Hippocampal formation (tissue), 2 donors: ENCODE measurements at places on chromosomes 16 and 17.

- no peak for DNase-seq
These were observed 29.1 kb upstream of the HAPSTR1 start for GRCh38 chr16:9062301-9062700.

DNA sequence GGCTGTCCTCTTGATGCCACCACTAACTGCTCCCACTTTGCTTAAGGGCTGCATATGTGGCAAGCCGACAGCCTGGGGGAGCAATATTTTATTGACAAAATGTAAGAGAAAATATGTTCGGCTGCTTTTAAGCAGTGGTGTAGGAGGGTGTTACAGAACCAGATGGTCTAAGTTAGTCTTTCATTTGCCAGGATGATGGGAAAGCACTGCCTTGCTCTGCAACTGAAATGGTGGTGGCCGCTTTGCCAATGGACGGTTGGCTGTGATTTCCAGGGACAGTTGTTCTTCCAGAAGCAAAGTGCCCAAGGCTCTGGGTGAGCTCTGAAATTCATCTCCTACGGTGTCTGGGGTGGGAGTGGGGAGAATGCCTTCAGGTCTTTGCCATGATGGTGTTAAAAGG, 469.3 kb downstream of the TOX3 start:
- DNase-seq: no peak

DNA sequence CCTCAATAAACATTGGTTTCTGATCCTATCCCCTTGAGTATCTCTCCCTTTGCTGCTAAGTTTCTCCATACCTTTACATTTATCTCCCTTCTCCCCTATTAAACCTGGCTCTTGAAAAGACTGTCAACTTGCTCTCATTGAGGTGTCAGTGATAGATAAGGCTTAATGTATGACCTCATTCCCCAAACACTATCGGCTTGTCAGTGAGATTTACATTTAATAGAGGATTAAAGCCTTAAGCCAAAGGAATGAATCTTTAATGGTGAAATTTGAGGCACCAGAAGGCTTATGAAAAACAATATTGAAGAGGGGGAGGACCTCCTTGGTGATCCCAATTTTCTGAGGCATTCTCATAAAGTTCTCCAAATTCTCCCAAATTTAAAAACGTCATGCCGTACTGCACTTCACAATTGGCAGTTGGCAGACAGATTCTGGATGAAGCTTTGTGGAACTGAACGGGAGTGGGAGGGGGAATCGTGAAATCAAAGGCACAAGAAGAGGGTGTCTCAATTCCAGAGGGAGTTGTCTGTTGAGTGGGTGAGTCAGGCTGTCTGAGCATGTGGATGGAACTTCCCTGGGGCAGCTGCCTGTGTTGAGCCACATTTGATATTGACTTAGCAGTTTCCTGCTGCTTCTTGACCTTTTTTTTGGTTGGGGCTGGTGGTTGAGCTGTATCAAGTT, 478.8 kb downstream of the NPIPA7 start:
- peak; percentile 3 for DNase-seq

GRCh38 chr17:19278729-19279128, 41.6 kb downstream of the EPN2 start:
- DNase-seq: no peak

DNA sequence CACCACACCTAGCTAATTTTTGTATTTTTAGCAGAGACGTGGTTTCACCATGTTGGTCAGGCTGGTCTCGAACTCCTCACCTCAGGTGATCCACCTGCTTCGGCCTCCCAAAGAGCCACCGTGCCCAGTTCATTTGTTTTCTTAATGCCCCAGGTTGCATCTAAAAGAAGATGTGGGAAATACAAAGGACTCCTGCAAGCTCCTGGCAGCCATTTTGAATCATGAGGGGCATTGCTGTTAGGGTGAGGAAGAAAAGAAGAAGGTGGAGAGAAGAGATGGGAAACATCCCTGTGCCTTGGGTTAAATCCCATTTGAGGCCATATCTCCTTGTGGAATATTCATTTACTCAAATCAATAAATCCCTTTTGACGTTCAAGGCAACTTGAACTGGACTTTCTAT, 365.3 kb upstream of the ERCC4 start:
- no peak for DNase-seq
